ENCODE measurements at places on chromosomes 11 and 22.

- DNase-seq = no peak
Observed at GRCh38 chr11:96147186-96147585, 195.8 kb downstream of the MAML2 start.

- no peak for DNase-seq
Observed at GRCh38 chr11:134025082-134025429, 43.8 kb upstream of the JAM3 start.

DNA sequence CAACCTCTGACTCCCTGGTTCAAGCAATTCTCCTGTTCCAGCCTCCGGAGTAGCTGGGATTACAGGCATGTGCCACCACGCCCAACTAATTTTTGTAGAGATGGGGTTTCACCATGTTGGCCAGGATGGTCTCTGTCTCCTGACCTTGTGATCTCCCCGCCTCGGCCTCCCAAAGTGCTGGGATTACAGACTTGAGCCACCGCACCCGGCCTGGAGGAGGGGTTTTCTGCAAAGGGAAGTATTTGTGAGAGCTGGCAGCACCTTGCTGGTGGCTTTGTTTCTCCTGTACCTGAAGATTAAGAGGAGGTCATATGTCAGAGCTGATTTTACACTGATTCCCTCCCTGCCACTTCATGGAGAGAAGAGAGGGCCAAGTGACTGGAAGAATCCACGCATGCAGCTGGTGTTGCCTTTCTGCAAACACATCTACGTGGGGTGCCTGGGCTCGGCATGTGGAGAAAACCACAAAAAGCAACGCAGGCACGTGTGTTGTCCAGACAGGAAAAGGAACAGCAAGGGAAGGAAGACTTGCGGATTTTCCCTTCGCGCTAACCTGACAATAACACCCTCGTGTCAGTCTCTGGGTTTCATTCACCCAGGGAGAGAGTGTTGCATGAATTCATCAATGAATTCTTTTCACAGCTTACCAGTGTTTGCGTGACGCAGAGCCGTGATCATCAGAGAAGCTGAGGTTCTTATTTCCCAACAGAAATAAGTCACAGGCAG, 61.9 kb downstream of the TSPAN18 start:
- DNase-seq = no peak

- no peak for DNase-seq
Observed at GRCh38 chr22:42994917-42995562, 19.9 kb downstream of the PACSIN2 start.

DNA sequence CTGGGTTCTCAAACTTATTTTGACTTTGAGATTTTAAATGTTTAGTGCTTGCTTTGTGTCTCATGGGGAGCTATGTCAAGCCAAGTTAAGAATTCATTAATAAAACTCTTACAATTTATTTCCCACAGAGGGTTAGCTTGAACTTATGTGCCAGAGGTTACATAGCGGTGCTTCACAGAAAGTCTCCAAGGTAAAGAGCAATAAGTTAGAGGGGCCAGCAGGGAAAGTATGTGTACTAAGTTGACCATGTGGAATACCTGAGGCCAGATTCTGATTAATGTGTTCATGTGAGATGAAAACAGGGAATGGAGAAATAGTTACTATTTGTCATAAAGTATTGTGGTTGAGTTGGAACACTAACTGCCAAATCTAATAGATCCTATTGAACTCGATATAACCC, 149.3 kb downstream of the TMEM135 start:
- no peak for DNase-seq

DNA sequence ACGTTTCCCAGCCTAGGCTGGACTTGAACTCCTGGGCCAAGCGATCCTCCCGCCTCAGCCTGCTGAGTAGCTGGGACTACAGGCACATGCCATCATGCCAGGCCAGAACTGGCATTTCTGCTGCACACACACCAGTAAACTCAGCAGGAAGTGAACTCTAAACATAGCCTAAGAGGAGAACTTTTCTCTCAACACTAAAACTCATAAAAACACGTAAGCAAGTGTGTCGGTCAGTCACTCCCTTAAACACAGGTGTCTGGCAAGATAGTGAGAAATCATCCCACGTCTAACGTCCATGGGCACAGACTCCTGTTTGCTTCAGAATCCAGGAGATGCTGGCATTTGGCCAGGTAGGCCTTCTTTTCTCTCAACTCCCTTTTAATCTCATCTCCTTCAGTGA, 104.8 kb downstream of the RPL27A start:
- DNase-seq = no peak

DNA sequence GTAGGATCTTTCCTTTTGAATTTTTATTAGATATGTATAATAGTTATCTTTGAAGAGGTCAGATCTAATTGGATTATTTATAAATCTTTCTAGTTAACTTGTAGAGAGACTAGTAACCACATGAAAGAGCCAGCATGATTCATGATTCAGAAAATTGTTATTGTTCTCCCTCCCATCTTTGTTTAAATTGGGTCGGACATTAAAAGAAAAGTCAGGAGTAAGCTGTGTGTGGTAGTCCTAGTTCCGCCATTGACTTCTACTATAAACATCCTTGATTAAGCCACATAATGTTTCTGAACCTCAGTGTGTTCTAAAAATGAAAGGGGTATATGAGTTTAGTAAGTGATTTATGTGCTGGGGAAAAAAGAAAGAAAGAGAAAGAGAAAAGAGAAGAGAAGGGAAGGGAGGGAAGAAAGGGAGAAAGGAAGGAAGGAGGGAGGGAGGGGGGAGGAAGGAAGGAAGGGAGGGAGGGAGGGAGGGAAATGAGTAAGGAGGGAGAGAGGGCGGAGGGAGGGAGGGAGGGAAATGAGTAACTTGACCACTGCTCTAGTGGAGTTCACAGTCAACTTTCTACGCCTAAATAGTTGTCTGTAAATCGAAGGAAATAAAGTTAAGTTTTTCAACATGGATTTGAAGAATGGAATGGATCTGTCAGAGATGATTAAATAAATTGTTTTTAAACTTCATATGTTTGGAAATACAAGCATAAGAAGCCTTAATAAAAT, 32.9 kb downstream of the SIK2 start:
- DNase-seq = no peak

- DNase-seq = no peak
Observed at GRCh38 chr11:126318574-126319373, 14.9 kb downstream of the DCPS start.

- no peak for DNase-seq
Observed at GRCh38 chr11:131955904-131956303, 585.5 kb downstream of the NTM start.
